ENCODE measurements at places on chromosomes 5 and 9. TPM values are rescaled to one million over a fixed set of nuclear protein-coding genes. Genes with fewer than 3 reads are reported as not detected.

GRCh38 chr5:60325870-60326269, 374.1 kb downstream of the DEPDC1B start:
- no peak overlapping the region for H3K27ac ChIP-seq
- H3K36me3 ChIP-seq, result no peaks in the 10 kb centered on the region
- H3K27me3 ChIP-seq, result no peaks in the 10 kb centered on the region
- no peak for DNase-seq
- H3K4me1 ChIP-seq, result no peaks in the 10 kb centered on the region
- no peak overlapping the region for H3K4me3 ChIP-seq

DNA sequence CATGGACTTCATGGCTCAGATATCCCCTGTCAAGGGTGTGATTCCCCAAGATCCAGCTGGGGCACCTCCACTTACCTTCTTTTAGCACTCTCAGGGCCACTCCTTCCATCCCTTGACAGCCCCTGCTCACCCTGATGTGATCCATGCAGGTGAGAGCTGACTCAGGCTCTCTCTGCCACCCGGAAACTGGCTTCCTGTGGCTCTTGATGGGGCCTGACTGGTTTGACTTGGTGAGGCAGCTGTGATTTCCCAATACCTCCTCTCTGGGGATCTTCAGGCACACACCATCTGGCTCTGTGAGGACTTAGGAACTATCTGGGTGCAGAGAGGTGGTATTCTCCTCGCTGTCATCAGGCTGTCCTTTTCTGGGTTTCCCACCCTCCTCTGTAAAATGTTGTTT, 7.9 kb upstream of the FAT2 start:
- no peaks in the 10 kb centered on the region for H3K4me1 ChIP-seq
- no peak for DNase-seq
- no peaks in the 10 kb centered on the region for H3K27me3 ChIP-seq

- no peaks in the 10 kb centered on the region for H3K36me3 ChIP-seq
- no peaks in the 10 kb centered on the region for H3K4me1 ChIP-seq
- no peak for DNase-seq
- H3K4me3 ChIP-seq, result no peak overlapping the region
- H3K27me3 ChIP-seq, result no peaks in the 10 kb centered on the region
Measured at GRCh38 chr9:88753691-88754367, 218.9 kb downstream of the NXNL2 start.

DNA sequence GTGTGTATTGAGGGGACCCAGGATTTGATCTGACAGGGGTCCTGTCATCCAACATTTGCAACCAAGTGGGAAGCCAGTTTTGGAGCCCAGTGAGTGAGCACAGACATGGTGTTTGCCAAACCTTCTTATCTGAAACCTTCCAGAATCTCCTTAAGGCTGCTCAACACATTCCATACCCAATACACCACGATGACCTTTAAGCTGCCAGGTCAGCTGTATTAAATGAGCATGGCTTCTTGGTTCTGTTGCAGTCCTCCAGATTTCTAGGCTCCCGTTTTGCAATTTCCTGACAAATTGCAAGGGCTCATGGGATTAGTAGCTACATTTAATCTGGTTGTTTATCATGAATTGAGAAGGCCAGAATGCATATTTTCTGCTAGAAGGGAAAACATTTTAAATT, 124.2 kb upstream of the ATP10B start:
- no peak for DNase-seq
- H3K4me1 ChIP-seq, result no peaks in the 10 kb centered on the region
- H3K36me3 ChIP-seq, result no peaks in the 10 kb centered on the region
- H3K27ac ChIP-seq, result no peak overlapping the region
- no peaks in the 10 kb centered on the region for H3K27me3 ChIP-seq

- no peak overlapping the region for H3K27ac ChIP-seq
- no peak for DNase-seq
- no peak overlapping the region for H3K4me3 ChIP-seq
Measured at GRCh38 chr9:21690561-21690960, 111.9 kb upstream of the MTAP start.

DNA sequence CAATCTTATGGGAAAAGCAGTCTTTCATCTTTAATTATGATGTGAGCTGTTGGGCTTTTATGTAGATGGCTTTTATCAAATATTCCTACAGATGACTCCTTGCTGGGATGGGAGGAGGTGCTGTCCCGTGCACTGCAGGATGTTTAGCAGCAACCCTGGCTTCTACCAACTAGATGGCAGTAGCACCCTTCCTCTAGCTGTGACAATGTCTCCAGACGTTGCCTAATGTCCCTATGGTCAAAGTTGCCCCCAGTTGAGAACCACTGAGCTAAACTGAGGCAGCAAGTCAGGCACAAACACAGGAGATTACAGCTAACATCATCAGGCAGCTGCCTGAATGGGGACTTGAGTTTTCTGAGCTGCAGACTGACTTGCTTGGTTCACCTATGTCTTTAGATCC, 401.9 kb upstream of the PDE4D start:
- H3K4me1 ChIP-seq, result no peaks in the 10 kb centered on the region

DNA sequence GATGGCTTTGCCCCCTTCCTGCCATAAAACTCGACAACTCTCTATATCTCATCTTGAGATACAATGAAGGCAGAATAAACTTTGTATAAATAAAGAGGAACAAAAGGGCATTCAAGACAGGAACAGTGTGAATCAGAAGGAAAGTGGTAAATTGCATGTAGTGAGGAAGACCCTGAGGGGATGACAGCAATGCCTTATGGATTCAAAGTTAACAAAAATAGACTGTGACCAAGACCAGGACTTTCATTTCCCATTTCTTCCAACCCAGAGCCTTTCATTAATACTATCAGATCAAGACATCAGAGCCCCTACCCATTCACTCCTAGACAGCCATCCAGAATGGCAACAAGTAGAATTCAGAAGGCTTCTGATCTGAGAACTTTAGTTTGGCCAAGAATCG, 46.4 kb upstream of the ZNF462 start:
- no peak for DNase-seq
- H3K27ac ChIP-seq, result no peak overlapping the region
- no peaks in the 10 kb centered on the region for H3K4me1 ChIP-seq
- no peaks in the 10 kb centered on the region for H3K27me3 ChIP-seq
- no peak overlapping the region for H3K4me3 ChIP-seq

PAEP gene
- not detected for total RNA-seq

GBA2 gene
- total RNA-seq, result 263 TPM

ZFP62 gene
- 22.4 TPM for total RNA-seq

GFRA3 gene
- not detected for total RNA-seq

SLCO6A1 gene
- not detected for total RNA-seq

SPATA31E1 gene
- not detected for total RNA-seq

NIPAL4 gene
- total RNA-seq, result not detected

ENDOG gene
- total RNA-seq, result 9.9 TPM

Data from Peyer's patch (tissue), 4 donors.